ENCODE measurements at places on chromosomes 6 and 20.

- no peak for DNase-seq
These were observed 298.4 kb downstream of the ALDH8A1 start for GRCh38 chr6:134651519-134651918.

GRCh38 chr6:26233649-26234420 lies 131.2 kb upstream of the BTN3A2 start:
- DNase-seq: no peak

- no peak for DNase-seq
These were observed 21.3 kb upstream of the HLA-DRB5 start for GRCh38 chr6:32551410-32551809.

- no peak for DNase-seq
These were observed 16.0 kb upstream of the GSTA2 start for GRCh38 chr6:52779237-52779636.

GRCh38 chr6:150640556-150641209 lies 41.0 kb downstream of the PLEKHG1 start:
- DNase-seq: no peak

DNA sequence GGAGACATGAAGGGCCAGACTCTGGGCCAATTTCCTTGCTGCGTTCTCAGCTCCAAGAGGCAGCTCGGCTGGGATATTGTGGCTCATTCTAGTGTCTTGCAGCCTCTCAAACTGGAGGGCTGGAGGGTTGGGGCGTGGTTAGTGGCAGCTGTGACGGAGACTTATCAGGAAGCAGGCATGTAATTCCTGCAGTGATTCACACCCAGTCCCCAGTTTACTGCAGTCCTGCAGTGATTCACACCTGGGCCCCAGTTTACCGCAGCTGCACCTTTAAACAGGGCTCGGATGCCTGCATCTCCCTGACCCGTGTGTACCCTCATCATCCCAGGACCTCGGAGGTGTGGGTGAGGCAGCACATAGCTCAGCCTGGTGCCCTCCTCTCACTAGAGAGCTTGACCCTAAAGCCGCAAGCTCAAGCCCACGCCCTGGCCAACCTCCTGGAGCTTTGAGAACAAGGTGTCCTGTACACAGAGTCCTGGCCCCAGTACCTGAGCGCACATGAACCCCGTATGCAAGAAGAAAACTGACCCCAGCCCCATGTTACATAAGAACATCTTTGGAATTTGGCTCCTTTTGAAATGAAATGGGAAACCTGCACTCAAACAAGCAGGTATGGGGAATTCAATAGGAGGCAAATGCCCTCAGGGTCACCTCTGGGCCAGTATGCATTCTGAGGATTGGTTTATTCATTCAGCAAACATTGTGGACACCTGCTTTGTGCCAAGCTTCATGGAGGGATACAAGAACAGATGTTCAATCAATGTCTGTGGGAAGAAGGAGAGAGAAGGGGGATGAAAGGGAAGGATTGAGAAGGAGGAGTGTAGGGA lies 55.3 kb upstream of the FAM83D start:
- DNase-seq: no peak

GRCh38 chr6:35240838-35241801 lies 18.4 kb upstream of the ZNF76 start:
- DNase-seq: peak; percentile 51

GRCh38 chr6:91276315-91276714 lies 689.4 kb upstream of the MAP3K7 start:
- DNase-seq: no peak

GRCh38 chr20:40488401-40488800 lies 200.6 kb downstream of the MAFB start:
- DNase-seq: no peak

DNA sequence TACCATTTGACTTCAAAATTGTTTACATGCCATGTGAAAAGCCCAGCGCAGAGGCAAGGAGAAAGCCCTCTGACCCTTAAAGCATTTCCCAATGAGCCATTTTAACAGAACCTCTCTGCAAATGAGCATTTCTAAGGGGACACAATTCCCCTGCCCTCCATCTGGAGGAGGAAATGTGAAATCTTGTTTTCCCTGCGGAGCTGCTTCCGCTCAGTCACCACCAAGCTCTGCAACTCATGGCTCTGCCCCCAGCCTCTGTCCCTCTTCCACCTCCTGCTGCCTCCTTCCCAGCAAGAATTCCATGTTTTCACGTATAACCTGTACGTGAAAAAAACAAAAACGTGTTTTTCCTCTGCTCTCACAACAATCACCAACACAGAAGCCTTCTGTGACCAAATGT lies 12.3 kb downstream of the RIN2 start:
- DNase-seq: no peak

GRCh38 chr20:58639182-58640146 lies 11.6 kb upstream of the STX16 start:
- DNase-seq: no peak
